Central memory CD4-positive, alpha-beta T cell (primary cell): ENCODE measurements at places on chromosomes 7 and 10.

GRCh38 chr10:31536302-31536701, 217.3 kb downstream of the ZEB1 start:
- DNase-seq = no peak

GRCh38 chr7:46880508-46881196, 701.3 kb downstream of the TNS3 start:
- no peak for DNase-seq

DNA sequence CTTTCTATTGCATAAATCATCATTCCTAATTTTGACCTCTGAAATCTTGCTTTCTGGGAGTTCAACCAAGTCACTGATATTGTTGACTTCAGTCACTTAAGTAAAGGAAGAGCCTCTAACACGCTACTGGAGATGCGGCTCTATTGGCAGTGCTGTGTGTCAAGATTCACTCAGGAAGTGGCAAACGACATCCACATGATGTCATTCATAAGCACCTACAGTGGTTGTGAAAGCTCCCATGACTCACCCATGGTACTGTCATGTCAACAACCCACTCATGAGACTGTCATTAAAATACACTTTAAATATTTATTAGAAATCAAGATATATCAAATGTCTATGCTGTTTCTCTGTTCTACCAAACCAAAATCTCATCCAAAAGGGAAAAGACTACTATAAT, 52.5 kb upstream of the LHFPL3 start:
- no peak for DNase-seq

DNA sequence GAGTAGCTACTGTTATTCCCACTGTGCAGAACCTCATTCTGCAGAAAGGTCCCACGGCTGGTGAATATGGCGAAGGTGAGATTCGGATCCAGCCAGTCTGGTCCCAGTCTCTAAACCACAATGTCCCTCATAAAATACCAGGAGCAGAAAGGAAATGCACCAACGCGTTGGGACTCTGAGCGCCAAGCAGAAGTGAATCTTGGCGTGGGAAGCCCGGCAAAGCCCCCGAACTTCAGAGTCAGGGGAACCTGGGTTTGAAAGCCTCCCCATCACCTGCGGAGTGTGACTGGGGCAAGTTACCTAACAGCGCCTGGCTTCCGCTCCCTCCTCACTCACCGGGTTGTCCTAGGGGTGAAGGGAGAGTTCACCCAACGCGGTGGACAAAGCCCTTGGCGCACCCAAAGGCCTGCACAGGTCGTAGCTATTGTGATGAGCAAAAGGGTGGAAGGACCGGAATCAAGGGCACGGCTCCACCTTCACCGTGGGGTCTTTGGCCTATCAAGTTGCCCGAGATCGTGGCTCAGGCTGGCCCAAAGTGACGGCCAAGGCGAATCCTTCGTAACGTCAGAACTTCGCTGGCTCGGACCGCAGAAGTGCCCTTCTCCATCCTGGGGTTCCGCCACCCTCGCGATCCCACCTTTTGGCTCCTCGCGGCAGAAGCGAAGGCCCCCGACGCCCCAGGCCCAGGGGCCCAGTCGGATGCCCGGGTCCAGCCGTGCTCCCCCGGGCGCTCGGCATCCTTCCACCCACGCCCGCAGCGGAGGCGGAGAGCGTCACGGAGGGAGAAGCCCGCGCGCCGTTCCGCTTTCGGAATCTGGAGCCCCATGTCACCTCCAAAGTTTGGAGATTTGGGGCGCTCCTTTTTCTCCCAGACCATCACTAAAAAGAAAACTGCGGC, 811 bp downstream of the RGS10 start:
- peak; percentile 35 for DNase-seq

GRCh38 chr7:1318661-1319060, 86.0 kb downstream of the UNCX start:
- no peak for DNase-seq

- DNase-seq = no peak
These were observed 8.0 kb upstream of the ELFN1 start for GRCh38 chr7:1662101-1662500.
